Activated CD4-positive, alpha-beta T cell treated with anti-CD3 and anti-CD28 coated beads for 36 hours (primary cell): ENCODE measurements at places on chromosomes 1 and 21.

GRCh38 chr1:114289306-114289705 is 135.6 kb upstream of the SYT6 start:
- DNase-seq = no peak

- no peak for DNase-seq
These were observed 69.5 kb upstream of the ERRFI1 start for GRCh38 chr1:8095584-8095983.

DNA sequence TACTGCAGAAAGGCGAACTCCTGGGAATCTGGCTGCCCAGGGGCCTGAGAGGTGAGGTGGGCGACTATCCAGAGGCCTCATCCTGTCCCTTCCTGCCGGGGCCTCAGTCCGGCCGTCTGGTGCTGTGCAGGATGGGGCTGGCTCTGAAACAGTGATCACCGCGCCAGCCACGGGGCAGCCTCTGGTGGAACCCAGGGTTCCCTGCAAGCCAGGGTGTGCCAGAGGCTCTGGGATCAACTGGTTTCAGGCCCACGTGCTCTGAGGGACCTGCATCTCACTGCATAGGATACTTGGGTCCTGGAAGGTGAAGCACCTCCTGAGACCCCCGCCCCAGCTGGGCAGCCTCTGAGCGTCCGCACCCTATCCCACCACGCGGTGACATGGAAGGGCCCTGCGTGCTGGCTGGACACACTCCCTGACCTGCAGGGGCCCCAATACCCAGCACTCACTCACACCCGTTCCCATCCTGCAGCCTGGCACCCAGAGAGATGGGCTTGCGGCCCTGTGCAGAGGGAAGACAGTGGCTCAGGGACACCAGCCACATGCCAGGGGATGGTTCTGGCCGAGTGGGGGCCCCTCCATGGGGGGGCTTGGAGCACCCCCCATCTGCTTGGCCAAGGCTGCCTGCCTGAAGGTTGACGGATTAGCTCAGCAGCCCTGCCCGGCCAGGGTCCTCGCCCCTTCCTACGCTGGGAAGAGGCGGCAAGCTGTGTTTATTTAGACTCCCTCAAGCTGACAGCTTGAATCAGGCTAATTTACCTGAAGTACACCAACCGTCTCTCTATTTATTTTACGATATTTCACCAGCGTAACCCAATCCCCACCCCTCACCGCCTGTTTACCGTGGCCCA is 64.3 kb upstream of the TTC34 start:
- DNase-seq = no peak

GRCh38 chr1:235259133-235259778 is 68.7 kb downstream of the ARID4B start:
- DNase-seq = no peak

GRCh38 chr1:33364565-33364918 is 43.6 kb upstream of the A3GALT2 start:
- DNase-seq = no peak

- no peak for DNase-seq
These were observed 48.2 kb upstream of the DIP2A start for GRCh38 chr21:46410516-46410915.

- DNase-seq = no peak
These were observed 30.7 kb upstream of the WASF2 start for GRCh38 chr1:27520651-27521050.

DNA sequence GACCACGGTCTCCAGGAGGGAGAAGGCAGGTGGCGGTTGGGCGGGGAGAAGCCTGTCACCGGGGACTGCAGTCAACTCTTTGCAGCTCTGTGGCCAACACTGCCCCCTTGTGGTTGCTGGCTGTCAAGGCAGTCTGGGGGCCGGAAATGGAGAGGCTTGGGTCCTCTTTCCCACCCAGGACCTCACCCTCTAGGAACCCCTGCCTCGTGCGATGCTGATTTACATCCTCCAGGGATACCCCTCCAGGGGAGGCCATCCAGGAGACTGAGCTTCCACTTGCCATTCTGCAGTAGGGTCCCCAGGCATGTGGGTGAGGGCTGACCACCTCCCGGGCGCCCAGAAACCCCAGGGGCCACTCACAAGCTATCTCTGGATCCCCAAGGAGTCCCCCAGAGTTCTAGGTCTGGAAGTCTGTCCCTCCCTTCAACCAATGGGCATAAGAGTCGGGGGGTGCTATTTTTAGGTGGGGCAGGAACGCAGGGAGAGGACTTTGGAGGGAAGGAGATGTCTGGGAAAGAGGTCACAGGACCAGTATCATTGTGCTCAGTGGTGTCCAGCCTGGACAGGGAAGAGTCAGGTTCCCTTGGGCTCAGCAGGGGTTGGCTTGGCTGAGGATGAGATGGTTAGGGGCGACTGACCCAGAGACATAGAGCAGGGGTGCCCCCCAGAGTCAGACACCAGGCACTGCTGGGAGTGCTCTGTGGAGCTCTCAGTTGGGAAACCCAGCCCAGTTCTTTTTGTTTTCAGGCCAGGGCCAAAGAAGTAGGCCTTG is 7.1 kb upstream of the GPR61 start:
- DNase-seq = peak; percentile 95

GRCh38 chr1:23585321-23586022 is 26.2 kb upstream of the ID3 start:
- no peak for DNase-seq

- DNase-seq = no peak
These were observed 111.4 kb downstream of the PEX14 start for GRCh38 chr1:10586125-10586524.

DNA sequence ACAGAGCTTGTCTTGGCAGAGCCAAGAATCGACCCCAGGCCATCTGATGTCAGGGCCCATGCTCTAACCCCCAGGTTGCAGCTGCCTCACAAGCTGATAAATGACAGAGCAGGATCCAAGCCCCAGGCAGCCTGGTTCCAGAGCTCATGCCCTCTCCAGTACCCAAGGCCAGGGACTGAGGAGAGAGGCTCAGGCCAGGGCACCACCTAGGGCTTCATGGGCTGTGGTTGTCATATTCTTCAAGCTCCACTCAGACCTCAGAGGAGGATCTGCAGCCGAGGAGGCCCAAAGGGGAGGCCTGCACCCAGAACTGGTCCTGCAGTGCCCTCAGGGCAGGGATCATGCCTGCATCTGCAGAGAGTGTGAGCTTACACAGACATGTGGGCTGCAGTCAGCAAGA is 301.1 kb downstream of the MATN1 start:
- DNase-seq = no peak

GRCh38 chr1:111593403-111594305 is 25.9 kb upstream of the RAP1A start:
- no peak for DNase-seq

GRCh38 chr21:42706765-42707164 is 53.3 kb downstream of the PDE9A start:
- DNase-seq = no peak

GRCh38 chr1:188402986-188403385 is 1574.2 kb downstream of the PLA2G4A start:
- DNase-seq = no peak

GRCh38 chr1:59678493-59679228 is 136.1 kb upstream of the HOOK1 start:
- DNase-seq = no peak

DNA sequence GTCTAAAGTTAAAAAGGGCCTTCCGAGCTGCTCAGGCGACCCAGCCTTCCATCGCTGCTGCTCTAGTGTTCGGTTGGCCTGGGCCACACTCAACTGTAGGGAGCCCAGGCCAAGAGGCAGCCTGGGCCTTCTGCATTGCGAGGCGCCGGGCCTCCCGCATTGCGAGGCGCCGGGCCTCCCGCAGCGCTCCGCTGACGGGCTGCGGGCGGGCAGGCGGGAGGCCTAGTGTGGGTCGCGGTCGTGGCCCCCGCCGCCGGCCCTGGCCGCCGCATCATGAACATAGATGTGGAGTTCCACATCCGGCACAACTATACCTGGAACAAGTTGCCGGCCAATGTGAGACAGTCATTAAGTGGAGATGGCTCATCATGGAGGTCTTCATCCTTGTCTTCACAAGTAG is 48.3 kb downstream of the PPIAL4G start:
- DNase-seq = no peak

DNA sequence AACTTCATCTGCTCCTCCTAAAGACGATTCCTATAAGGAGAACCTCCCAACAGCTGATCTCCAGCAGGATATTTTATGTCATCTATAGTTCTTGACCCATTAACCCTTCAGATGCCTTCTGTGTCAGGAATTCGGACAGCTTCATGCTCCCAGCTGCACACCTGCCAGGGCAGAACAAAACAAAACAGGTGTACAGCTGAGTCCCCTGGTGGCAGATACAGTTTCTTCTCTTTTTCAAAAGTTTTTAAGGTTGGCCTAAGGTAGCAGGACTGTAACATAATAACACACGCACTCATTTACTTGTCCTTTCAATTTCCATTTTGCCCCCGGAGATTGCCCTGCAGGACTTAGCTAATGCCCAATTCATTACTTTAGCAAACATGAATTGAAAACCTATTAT is 218.3 kb downstream of the S1PR1 start:
- DNase-seq = no peak
